T-cell (primary cell): ENCODE measurements at places on chromosomes 3 and 15. TPM values are rescaled to one million over a fixed set of nuclear protein-coding genes. Genes with fewer than 3 reads are reported as not detected.

DNA sequence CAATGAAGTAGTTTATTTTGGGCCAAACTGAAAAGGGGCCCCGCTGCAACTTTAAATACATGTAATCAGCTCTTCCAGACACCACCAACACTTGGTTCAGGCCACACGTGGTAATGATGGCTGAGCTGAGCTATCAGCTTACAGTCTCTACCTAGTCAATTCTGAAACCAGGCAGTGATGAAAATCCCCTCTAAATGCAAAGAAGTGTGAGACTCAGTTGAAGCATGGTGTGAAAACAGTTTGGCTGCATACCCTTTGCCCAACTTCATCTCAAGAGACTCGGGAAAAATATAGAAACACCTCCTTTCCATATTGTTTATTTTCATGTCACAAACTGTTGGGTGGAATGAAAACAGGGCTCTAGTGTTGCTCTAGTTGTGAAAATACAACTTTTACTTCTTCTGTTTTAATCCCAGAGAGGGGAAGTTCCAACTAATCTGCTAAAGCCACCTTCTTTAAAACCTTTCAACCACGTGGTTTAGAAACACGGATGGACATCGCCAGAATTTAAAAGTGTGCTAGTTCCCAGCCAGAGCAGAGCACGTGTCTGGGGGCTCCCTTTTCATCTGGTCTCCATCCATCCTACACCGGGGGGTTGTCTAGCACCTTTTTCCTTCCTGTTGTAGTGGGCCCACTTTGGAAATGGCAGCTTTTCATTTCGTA is 229.1 kb downstream of the EPHB1 start:
- DNase-seq, result no peak

IGSF10 gene
- total RNA-seq, result not detected

ST3GAL6 gene
- not detected for total RNA-seq

TMCO5A gene
- not detected for total RNA-seq

IL12A gene
- 3.1 TPM for total RNA-seq

RTP3 gene
- total RNA-seq, result not detected

DNA sequence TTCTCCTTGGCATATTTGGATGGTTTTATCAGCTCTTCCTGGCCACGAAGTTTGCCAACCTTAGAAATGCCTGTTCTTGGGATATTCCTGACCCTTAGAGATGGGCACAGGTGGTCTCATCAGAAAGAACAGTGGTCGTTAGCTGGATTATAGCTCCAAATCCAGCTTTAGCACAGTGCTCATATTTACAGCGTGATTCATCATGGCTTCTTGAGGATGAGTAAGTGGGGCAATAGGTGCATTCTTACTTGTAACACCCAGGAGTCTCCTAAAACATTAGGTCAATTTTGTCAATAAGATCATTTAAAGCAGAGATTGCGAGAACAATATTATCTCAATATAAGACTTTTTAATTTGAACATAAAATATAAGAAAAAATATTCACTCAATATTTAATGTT is 191.9 kb downstream of the GABRB3 start:
- DNase-seq, result no peak

DNA sequence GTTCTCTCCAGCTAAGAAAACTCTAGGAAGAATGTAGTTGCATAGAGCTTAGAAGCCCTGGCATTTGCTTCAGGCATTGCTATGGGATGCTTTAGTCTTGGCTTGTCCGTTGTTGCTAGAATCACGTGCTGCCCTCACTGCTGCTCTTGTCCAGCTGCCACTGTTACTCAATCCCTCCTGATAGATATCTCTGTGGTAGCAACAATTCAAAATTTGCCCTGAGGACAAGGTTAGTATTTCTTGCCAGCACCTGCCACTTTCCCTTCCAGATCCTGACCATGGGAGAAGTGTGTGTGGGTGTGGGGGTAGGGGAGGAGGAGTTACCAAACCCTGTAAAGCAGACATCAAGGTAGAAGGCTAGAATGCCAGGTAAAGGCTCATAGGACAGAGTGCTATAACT is 113.8 kb downstream of the PPM1L start:
- DNase-seq, result no peak

GRCh38 chr15:68183616-68184315 is 21.4 kb downstream of the CALML4 start:
- no peak for DNase-seq

TOPBP1 gene
- total RNA-seq, result 28.6 TPM

DNA sequence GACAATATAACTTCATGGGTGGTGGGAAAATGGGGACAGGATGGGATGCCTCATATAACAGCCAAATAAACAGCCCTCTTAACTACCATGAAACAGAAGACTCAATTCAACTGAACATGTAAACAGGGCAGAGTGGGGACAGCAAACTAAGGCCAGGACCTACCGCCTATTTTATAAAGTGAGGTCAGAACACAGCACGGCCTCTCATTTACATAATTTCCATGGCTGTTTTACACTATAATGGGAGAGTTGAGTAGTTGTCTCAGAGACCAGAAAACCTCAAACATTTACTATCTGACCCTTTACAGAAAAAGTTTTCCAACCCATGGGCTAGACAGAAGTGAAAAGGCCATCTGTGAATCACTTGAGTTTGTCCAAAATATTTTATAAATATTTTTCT is 56.7 kb upstream of the SNRPA1 start:
- DNase-seq, result no peak

GRCh38 chr3:159922861-159923312 is 65.7 kb upstream of the IL12A start:
- no peak for DNase-seq

GRCh38 chr15:29934251-29934650 is 112.0 kb upstream of the TJP1 start:
- no peak for DNase-seq

CNBP gene
- total RNA-seq, result 360 TPM

GOLGA6L6 gene
- total RNA-seq, result not detected

- DNase-seq, result no peak
Measured at GRCh38 chr3:120024103-120024502, 70.1 kb downstream of the GSK3B start.

MUC4 gene
- 0.03 TPM for total RNA-seq

- no peak for DNase-seq
Measured at GRCh38 chr15:65362491-65362890, 15.3 kb downstream of the IGDCC3 start.
